ENCODE measurements at places on chromosomes 4 and X.

DNA sequence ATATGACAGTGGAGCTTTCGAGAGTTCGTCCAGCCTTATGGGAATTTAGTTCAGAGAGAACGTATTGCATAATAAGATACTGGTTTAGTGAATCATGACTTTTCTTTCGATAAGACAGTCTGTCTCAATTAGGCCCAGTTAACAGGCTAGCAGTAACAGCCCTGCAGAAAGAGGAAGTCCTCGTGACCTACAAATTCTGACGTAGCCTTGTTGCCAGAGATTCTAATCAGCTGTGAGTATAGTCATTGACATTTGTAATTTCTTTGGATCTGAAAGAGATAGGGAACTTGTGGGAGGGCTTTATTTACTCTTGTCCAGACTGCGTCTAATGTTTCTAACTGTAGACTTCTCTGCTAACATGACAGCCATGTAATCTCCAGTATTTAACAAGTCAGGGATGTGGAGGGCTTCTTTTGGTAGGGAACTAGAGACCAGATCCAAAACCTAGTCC is 15.8 kb downstream of the ART3 start:
- DNase-seq = no peak

DNA sequence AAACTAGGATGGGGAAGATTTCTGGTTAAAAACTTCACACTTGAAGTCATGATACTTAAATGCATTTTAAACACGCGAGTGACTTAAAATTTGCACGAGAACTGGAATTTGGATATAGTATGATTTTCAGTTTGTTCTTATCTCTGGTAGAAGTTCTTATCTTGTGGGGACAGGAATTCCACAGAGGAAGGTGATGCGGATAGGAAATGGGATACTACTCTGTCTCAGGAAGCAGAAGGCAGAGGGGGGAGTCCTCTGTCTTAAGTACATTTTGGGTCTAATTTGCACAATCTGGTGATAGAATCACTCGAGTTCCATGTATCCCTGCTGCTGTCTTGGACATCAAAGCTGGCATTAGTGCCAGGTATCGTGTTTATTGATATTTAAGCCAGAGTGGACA is 53.3 kb downstream of the TLL1 start:
- no peak for DNase-seq

DNA sequence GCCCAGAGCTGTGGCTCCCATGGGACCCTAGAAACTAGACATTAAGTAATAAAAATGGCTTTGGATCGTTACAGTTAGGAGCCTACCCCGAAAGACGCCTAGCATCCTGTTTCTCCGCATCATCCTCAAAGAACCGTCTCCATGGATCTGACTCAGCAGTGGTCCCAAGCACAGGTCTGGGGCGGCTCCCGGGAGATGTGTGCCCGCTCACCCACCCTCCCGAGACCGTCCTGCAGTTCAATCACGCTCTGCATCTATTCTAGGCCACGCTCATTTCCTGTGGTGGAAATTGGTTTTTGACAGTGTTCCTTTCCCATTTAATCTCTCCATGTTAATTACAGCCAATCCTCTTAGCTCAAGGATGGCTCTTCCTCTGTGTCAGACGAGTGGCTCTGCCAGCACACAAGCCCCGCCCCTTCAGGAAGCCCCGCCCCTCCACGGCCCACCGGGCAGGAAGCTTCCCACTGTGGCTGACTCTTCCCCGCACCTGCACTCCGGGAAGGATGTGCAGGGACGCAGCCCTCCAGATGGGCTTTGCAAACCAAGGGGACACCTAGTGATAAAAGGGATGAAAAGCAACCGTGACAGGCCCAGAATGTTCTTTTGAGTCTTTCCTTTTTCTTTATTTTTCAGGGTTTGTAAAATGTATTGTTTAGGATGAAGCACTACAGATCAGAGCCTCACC is 34.5 kb upstream of the HELT start:
- peak; percentile 13 for DNase-seq

DNA sequence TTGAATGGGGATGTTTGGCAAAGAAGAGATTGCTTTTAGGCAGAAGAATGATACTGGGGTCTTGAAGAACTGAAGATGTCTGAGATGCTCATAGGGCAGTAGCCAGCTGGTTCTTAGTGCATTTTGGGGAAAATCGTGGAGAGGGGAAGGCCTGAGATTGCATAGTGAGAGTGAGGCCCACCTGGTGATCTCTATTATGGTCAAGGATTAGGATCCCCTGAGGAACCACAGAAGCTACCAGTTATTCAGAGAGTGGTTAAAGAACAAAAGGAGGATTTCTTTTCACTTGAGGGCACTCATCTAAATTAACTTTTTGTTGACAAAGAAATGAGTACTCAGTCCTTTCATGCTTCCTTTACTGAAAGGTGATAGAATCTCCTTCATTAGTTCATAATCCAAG is 271.3 kb upstream of the HAND2 start:
- DNase-seq = no peak

GRCh38 chr4:164320847-164321246 is 433.1 kb upstream of the SMIM31 start:
- DNase-seq = no peak

GRCh38 chr4:48602763-48603162 is 112.7 kb downstream of the ZAR1 start:
- no peak for DNase-seq

DNA sequence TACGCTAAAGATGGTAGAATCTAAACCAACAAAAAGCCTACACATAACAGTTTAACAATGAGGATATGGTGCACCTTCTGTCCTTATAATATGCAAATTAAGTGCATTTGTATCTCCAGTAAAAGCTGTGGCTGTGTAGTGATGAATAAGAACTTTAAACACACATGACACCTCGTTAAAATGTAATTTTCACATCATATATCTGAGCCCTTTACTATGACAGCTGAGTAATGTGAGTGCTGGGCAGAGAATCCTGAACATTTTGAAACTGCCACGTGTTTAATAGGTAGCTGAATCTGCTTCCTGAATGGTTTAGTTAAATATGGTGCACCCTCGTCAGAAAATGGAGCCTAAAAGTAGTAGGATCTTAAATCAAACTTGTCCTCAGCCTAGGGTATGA is 540.8 kb downstream of the ADGRL3 start:
- no peak for DNase-seq

GRCh38 chr4:1345903-1346780 is 866 bp upstream of the UVSSA start:
- DNase-seq = no peak

GRCh38 chr4:181755846-181756245 is 487.4 kb upstream of the TENM3 start:
- no peak for DNase-seq

- DNase-seq = no peak
Measured at GRCh38 chr4:122167369-122167768, 15.2 kb downstream of the BLTP1 start.

- no peak for DNase-seq
Measured at GRCh38 chrX:82648062-82648461, 860.0 kb upstream of the POU3F4 start.

DNA sequence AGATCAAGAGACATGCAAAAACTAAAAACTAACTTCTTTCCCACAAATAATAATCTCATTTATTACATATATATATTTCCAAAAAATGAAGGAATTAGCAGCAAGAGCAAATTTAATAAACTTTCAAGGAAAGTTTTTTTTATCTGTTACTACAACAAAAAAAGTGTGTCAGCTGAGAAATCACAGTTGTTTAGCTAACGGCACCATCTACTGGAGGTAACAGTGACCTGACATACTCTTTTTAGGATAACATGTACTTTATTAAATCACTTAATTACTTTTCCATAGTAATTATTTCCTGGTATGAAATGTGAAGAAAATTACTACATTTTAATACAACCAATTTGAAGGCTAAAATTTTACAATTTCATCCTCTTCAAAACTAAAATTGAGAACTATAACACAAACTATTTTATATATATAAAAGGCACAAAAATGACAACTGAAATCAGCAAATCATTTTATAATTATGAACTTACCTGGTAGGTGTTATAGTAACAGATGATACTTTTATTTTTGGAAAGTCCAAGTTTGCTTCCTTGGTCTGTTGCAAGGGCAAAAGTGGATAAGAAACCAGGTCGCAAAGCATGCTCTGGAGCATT is 9.1 kb downstream of the LAMTOR3 start:
- DNase-seq = no peak

DNA sequence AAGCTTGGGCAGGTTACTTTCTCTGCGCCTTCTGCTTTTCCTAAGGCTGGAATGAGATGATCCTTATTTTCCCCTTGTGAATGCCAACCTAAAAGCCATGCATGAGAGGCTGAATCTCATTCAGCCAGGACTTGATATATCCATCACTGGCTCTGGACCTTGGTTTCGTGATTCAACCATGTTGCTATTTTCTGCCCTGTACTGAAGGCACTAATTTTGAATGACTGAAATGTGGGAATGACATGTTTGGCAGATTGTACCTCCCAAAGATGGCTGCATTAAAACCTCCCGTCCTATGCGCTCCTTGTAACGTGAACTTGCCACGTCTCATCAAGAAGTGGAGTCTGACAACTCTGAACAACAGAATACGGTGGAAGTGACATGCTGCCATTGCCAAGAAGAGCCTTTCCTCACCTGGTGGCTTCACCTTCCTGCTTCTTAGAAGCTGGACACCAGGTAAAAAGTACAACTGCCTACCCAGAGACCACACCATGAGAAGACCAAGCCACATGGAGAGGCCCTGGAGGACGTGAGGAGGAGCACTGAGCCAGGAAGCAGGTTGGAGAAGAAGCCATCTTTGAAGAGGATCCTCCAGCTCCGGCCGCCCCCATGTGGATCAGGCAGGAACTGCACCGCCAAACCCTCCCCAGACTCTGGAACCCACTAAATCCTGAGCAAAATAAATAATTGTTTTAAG is 174.5 kb downstream of the NSUN7 start:
- DNase-seq = no peak

- no peak for DNase-seq
Measured at GRCh38 chr4:159060161-159060560, 42.7 kb upstream of the RAPGEF2 start.

DNA sequence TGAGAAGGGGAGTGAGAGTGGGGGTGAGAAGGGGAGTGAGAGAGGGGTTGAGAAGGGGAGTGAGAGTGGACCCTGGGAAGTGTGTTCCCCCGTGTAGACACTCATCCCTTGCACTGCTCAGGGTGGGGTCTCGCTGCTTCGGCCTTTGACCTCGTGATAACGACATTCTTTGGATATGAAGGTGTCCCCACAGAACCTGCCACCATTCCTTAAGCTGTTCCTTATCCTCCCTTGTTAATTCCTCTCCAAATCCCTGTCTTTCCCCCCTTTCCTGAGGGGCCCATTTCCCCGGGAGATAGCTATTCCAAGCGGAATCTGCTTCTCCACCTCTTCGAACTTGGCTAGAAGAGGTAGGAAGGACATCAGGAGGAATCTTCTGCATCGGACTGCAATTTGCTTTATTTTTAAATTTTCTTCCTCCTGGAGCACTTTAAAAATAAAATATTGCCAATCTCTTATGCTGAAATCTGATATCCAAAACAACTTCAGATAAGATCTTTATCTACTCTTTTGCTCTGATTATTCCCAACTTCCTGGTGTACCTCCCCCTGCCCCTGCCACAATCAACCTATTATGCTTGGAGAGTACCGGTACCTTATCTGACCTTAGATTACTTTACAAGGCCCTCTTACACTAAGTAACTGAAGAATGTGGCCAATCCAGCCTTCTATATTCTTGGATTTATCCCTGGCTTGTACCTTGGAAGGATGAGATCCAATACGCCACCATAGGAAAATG is 15.6 kb downstream of the TRIML1 start:
- DNase-seq = no peak

- DNase-seq = no peak
Measured at GRCh38 chr4:57291911-57292310, 181.7 kb upstream of the IGFBP7 start.

- no peak for DNase-seq
Measured at GRCh38 chr4:68369142-68369805, 19.4 kb upstream of the YTHDC1 start.

DNA sequence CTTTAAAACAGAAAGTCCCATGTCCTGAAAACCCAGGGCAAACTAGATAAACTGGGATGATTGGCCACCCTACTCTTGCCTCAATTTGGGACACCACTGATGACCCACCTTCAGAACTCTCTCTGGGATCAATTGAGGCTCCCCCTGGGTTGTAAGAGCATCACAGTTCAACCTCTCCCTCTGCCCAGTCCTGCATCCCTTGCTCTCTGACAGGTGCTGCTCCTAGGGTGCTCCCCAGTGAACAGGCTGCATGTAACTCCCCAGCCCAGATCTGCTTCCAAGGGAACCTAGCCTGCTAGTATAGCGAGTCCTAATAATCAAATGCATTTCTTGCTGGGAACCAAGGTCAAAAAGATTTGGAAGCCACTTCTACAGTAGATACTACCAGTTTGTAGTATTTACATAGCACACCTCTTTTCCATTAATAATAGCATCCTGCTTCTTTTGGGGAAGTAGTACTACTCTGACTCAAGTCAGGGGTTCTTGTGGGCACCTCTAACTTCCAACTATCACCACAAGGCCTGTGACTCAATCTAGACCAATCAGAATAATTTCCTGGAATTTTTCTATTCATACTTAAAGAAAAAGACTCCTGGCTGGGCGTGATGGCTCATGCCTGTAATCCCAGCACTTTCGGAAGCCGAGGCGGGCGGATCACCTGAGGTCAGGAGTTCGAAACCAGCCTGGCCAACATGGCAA is 42.1 kb upstream of the SPINK2 start:
- no peak for DNase-seq

DNA sequence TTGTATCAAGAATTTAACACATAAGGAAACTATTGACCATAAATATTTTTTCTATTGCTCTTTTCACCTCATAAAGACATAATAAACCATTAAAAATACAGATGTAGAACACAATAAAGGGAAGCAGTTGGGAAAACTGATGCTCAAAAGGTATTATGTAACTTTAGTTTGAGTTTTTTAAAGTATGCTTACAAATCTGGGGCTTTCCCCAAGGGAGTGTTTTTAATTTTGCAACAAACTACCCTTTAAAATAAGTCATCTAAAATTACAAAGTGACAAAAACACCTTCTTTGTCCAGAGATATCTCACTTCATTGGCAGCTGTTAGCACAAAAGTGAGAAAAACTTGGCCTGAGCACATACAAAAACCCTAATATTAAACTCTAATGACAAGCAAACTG is 55.0 kb downstream of the PRDM5 start:
- DNase-seq = no peak

GRCh38 chrX:153831429-153832150 is 1.2 kb upstream of the PDZD4 start:
- no peak for DNase-seq

- no peak for DNase-seq
Measured at GRCh38 chr4:148238811-148239493, 203.3 kb downstream of the NR3C2 start.

DNA sequence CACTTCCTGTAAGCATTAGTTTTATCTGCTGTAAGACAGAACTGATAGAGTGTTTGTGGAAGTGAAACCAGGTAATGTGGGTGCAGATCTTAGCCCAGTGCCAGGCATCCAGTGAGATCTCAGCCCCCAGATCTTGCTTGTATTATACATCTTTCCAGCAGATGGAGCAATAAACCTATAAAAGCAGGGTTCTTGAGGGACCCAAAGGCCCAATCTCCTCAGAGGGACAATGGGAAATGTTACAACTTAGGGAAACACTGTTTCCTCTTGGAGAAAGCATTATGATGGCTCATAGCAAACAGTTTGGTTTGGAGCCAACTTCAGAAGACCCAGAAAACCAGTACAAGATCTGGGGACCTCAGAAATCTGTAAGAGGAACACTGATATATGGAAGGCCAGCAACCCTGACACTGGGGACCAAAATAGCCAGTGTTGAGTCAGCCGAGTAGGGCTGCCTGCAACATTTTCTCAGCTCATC is 206.3 kb downstream of the SLC7A11 start:
- no peak for DNase-seq

Data from stimulated activated CD8-positive, alpha-beta memory T cell treated with anti-CD3 and anti-CD28 coated beads, Interleukin-4, amount 100 ng/mL, for 1 hour (primary cell).